ENCODE measurements at places on chromosomes 12 and 14. TPM values are rescaled to one million over a fixed set of nuclear protein-coding genes. Genes with fewer than 3 reads are reported as not detected.
A peak's percentile ranks its signal among the peaks of the same experiment; 100 is the strongest.

The ERP27 gene
- total RNA-seq = 12.3 TPM

DNA sequence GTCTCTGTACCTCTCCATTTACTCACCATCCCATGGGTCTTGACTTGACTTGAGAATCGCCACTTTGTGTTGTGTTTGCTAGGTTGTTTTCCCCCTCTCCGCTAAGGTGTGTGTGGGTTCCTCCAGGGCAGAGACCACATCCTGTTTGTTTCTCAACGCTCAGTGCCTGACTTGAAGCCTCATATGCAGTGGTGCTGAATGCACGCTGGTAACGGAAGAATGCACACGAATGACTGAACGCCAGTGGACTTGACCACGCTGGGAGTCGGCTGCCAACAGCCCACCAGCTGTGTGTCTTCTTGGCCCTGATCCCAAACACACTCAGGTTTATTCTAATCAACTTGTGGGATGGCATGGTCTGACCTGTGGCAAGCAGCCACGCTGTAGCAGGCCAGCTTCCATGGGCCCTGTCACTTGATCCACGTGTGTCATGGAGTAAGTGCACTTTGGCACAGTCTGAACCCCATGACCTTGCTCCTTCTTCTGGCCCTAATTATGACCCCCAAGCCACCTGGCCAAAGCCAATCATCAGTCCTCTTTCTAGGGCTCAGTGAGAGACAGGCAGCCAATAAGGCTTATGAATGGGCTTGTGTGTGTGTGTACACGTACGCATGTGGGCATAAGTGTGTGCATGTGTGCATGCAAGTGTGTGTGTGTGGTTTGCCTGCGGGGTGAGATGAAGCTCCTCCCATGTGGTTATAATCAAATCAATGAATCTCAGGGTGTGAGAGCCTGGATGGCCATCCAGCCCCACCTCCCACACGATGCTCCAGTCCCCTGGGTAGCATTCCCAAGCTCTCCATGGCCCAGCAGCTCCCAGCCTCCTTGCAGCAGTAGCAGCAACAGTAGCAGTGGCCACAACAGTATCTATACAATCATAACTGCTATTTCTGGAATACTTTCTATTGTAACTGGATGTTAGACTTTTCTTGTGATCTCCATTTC, 6.4 kb upstream of the TC2N start:
- peak; percentile 78 for DNase-seq

The FSCB gene
- 0.18 TPM for total RNA-seq

The MORN3 gene
- total RNA-seq = 0.55 TPM

The CCDC85C gene
- 13.8 TPM for total RNA-seq

DNA sequence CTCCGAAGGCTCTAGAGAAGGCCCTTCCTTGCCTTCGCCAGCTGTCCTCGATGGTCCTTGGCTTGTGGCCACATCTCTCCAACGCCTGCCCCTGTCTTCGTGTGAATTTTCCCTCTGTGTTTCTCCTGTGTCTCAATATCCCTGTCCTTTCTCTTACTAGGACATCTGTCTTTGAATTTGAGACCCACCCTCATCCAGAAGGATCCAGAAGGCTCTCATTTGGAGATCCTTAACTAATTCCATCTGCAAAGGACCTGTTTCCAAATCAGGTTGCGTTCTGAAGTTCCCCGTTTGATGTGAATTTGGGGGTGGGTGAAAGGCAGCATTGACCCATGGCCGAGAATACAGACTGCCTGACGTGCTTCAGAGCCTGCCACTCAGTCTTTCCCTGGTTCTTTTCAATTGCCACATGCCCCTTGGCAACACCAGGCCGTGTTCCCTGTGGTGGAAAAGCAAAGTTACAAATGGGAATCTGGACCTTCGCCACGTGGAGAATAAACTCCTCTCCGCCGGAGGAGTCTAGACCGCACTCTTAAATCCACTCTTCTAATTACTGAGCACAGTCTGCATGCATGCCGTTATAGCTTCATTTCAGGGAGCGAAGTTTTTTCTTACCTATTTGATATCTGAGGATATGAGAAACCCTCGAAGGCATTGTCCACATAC, 158.8 kb downstream of the TMEM132C start:
- DNase-seq = no peak

GRCh38 chr12:6115389-6115788, 9.1 kb downstream of the VWF start:
- DNase-seq = no peak

GRCh38 chr12:73973486-73973885, 564.1 kb upstream of the ATXN7L3B start:
- DNase-seq = no peak

The FICD gene
- total RNA-seq = 26.3 TPM

- DNase-seq = peak; percentile 51
Measured at GRCh38 chr14:79638672-79639266, 572.5 kb downstream of the DIO2 start.

- DNase-seq = no peak
Measured at GRCh38 chr14:56137849-56138248, 19.6 kb downstream of the PELI2 start.

The HOXC12 gene
- total RNA-seq = not detected

All from stomach (tissue), 19 donors.